ENCODE measurements at places on chromosomes 6 and 20. TPM values are rescaled to one million over a fixed set of nuclear protein-coding genes. Genes with fewer than 3 reads are reported as not detected.
A peak's percentile ranks its signal among the peaks of the same experiment; 100 is the strongest.

- no peak for DNase-seq
Measured at GRCh38 chr20:4554346-4554745, 167.4 kb upstream of the PRND start.

DNA sequence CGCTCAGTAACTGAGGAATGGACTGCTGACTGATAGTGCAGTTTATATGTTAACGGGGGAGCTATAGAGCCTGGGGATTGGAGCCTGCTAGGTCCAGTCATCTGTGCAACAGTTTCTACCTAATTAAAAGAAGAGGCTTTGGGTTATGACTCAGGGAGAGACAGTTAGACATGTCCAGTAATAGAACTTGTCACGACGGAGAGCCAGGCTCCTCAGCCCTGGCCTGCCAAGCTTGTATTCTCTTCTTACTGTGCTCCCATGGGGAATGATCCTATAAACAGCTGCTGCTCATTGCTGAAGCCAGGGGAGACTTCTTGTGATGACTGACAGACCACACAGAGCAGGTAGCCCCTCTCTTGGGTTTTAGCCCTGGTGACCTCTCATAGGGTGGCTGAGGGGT is 69.3 kb downstream of the SYNJ2 start:
- DNase-seq: peak; percentile 36

Gene HAO1
- not detected for total RNA-seq

DNA sequence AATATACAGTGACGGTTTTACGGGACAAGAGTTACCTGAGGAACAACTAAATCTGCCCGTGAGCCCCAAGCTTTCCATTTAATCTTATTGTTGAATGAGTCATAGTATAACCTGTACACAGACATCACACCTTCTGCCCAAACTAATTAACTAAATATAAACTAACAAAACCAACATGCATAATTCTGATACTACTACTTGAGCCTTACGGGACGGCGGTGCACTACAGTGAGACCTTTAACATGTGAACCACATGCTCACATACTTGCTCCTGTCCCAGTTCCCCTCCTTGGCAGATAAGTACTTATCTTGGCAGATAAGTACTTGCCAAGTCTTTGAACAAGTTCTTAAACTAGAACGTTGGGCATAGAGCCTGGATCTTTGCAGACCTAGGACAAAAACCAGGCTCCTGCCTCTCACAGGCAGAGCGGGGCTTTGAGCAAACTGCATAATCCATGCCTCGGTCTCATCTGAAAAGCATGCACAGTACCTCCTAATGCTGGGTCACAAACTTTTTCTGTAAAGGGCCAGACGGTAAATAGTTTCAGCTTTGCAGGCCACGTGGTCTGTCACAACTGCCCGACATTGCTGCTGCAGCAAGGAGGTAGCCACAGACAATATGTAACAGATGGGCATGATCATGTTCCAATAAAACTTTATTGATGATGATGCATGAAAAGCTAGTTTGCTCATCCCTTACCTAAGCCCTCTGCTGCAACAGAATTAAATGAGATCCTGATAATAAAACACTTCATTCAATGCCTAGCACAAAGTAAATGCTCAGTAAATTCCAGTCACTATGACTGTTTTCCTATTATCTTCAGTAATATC is 23.0 kb downstream of the ZNF217 start:
- no peak for DNase-seq

Gene FAM217A
- total RNA-seq: not detected

Gene LPIN3
- total RNA-seq: 26.9 TPM

DNA sequence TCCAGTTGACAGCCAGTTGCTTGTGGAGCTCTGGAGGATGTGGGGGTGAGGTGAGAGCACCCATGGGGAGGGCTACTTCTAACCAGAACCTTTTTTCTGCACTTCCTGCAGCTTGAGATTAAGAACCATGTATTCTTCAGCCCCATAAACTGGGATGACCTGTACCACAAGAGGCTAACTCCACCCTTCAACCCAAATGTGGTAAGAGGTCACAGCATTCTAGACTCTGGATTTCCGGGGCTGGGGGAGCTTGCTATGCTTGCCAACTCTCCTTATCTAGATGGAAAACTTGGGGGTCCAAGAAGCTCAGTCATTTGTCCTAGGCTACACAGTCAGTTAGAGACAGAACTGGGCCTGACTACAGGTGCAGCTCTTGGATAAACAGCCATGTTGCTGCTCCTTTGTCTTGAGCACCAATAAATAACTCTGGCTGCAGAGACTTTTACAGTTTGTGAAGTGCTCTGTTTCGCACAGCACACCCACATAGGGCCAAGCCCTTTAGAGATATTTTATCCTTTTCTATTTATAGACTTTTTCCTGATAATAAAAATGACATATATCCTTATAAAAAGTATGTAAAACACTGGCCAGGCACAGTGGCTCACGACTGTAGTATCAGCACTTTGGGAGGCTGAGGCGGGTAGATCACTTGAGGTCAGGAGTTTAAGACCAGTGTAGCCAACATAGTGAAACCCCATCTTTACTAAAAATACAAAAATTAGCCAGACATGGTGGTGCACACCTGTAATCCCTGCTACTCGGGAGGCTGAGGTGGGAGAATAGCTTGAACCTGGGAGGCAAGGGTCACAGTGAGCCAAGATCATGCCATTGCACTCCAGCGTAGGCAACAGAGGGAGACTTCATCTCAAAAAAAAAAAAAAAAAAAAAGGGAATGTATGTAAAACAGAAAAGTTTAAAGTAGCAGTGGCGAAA is 10.6 kb upstream of the IFT52 start:
- peak; percentile 19 for DNase-seq

DNA sequence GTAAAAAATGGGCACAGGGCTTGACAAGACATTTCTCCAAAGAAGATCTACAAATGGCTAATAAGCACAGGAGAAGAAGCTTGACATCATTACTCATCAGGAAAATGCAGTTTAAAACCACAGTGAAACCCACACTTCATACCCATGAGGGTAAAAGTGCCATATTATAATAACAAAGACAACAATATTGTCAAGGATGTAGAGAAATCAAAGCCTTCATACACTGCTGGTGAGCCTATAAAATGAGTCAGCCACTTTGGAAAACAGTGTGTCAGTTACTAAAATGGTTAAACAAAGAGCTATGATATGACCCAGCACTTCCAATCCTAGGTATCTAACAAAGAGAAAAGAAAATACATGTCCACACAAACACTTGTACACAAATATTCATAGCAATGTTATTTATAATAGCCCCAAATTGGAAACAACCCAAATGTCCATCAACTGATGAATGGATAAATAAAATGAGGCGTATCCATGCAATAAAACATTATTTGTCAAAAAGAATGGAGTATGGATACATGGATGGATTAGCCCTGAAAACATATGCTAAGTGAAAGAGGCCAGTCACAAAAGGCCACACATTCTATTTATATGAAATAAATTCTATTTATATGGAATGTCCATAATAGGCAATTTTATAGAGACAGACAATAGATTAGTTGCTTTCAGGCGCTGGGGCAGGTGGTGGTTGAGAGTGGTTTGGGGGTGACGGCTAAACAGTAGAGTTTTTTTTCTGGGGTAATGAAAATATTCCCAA is 11.5 kb upstream of the IL20RA start:
- no peak for DNase-seq

DNA sequence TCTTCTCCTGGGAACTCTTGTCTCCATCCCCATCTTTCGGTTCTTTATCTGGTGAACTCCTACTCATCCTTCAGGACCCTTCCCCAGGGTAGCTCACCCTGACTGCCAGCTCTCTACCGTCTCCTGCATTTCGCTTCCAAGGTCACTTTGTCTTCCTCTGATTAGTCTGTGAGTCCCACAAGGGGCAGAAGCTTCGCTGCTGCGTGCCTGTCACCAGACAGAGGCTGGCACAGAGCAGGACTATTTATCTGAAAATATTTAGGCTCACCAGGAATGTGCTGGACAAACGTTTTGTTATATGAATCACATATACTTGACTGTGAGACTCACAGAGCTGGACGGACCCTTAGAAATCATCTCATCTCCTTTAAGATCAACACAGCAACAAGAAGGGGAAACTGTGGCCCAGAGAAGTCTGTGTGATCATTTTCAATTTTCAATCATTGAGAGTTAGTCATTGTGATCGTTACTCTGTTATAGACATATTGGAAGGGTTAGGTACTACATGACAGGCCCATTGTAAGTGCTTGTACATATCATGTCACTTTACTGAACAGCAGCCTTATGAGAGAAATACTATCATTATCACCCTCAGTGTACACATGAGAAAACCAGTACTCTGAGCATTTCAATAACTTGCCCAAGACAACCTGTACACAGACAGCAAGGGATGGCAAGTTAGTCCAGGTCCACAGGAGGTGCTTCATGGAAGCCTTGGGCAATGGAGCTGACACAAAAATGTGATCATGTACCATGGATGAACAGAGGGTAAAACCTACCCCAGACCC is 51.4 kb downstream of the JPH2 start:
- peak; percentile 63 for DNase-seq

DNA sequence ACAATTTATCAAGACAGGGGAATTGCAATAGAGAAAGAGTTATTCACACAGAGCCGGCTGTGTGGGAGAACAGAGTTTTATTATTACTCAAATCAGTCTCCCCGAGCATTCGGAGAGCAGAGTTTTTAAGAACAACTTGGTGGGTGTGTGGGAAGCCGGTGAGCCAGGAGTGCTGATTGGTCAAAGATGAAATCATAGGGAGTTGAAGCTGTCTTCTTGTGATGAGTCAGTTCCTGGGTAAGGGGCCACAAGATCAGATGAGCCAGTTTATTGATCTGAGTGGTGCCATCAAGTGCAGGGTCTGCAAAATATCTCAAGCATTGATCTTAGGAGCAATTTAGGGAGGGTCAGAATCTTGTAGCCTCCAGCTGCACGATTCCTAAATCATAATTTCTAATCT is 50.0 kb upstream of the ECI2 start:
- DNase-seq: no peak

Gene FABP7
- not detected for total RNA-seq

Gene BIRC7
- total RNA-seq: 1.1 TPM

DNA sequence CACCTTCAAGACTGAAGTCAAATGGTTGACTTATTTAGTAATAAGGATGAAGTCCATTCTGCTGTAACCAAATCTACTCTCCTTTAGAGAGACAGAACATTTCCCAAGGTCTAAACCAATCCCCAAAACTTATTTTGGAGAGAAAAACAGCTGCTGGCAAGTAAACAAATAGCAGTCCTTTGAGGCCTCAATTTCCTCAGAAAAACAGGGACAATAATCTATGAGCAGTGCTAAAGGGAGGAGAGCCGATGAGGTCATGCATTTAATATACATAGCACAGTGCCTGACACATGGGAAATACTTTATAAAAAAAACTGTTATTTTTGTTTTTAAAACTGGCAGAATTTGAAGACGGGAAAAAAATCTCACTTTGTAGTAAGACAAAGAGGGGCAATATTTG is 526.0 kb downstream of the EPM2A start:
- no peak for DNase-seq

DNA sequence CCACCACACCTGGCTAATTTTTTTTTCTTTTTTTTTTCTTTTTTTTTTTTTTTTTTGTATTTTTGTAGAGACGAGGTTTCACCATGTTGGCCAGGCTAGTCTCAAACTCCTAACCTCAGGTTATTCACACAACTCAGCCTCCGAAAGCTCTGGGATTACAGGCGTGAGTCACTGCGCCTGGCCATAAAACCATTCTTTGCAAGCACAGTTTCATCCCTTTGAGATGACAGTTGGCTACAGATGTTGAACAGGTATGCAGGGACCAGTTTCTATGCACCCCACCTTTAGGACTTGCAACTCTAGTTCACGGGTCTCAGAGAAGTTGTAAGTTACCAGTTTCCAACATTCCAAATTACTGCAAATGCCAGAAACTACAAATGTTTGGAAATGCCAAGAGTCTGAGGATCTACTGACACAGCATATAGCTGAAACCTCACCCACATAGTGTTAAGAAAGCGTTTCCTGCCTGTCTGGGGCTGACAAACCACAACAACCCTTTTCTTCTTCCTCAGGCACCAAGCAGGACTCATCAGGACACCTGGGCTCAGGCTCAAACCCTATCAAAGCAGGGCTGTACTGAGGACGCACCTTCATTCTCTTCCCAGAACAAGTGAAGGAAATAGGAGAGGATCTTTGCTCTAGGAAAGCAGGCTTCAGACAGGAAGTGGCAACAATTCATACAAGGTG is 22.9 kb downstream of the ARHGAP18 start:
- no peak for DNase-seq

DNA sequence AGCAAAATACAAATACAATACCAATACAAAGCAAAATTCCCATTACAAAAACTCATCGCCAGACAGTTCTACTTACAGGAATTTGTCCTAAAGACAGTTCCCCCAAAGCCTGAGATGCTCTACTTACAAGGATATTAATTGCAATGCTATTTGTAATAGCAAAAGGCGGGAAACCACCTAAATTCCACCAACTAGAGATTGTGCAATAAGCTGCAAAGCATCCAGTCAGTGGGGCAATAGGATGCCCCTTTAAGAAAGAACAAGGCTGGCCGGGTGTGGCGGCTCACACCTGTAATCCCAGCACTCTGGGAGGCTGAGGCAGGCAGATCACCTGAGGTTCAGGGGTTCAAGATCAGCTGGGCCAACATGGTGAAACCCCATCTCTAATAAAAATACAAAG is 39.1 kb downstream of the FAM209B start:
- DNase-seq: no peak

DNA sequence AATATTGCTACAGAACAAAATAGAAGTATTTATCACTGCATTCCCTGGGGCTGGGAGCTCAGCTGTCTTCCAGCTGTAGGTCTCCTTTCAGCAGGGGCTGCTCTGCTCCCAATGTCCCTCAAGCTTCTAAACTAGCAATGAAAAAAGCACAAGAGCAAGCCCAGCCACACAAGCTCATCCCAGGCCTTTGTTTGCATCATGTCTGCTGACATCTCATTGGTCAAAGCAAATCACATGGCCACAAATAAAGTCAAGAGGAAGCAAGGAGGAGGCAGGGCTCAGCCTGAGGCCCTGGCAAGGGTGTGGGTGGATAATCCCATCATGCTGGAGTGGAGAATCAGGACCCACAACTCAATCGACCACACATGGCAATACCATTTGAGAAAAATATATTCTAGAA is 2.2 kb upstream of the BFSP1 start:
- DNase-seq: no peak

DNA sequence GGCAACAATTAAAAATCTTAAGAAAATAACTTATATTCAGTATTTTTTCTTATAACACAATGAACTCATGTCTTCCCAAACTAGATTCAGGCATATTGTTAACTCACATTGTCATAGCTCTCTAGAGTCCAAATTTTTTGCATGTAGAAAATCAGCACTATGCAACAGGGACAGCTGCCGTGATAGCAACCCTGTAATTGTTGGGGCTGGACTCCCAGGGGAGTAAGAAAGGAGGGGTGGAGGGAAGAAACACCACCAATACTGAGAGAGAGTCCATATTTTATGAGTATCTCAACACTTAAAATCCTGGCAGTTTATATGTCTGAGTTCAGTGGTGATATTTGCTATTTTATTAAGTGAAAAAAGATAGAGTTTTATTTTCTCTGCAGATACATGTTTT is 89.6 kb upstream of the HS3ST5 start:
- DNase-seq: no peak

GRCh38 chr6:72589096-72589495 is 32.8 kb upstream of the KCNQ5 start:
- no peak for DNase-seq

- no peak for DNase-seq
Measured at GRCh38 chr6:79612457-79612856, 18.7 kb upstream of the SH3BGRL2 start.
